ENCODE measurements at places on chromosomes 5 and 9.

DNA sequence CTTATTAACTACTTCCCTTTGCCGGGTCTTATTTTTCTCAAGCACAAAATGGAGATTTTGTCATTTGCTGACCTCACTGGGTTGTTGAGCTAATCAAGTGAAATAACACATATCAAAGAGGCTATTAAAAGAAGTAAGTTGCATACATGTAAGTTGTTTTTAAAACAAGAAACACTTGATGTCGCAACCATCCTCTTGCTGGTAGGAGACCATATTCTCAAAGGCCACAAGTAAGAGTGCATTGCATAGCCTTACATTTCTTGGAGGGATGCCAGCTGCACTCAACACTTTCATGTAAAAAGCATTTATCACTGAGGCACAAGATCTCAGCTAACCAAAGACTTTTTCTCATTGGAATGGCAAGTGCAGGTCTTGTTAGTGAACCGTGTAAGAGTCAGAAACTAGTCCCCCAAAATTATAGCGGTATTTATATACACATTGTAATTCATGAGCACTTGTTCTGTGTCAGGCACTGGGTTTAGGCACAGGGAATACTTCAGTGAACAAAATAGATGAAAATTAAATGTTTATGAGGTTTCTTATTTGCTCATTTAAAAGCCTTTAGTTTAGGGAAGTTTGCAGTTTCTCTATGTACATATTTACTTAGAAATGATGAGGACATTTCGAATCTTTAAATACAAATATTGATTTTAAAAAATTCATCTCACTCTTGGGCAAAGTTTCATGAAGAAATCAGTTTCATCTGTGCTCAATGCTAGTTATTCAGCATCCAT lies 72.0 kb downstream of the ZFAND5 start:
- DNase-seq, result no peak

- peak; percentile 20 for DNase-seq
Measured at GRCh38 chr9:113011911-113012381, at the start of gene ZNF883. Gene ZNF883, minus strand, starts transcription at chr9:113012192.

- no peak for DNase-seq
Measured at GRCh38 chr5:142319560-142320429, 5.0 kb downstream of the SPRY4 start.

DNA sequence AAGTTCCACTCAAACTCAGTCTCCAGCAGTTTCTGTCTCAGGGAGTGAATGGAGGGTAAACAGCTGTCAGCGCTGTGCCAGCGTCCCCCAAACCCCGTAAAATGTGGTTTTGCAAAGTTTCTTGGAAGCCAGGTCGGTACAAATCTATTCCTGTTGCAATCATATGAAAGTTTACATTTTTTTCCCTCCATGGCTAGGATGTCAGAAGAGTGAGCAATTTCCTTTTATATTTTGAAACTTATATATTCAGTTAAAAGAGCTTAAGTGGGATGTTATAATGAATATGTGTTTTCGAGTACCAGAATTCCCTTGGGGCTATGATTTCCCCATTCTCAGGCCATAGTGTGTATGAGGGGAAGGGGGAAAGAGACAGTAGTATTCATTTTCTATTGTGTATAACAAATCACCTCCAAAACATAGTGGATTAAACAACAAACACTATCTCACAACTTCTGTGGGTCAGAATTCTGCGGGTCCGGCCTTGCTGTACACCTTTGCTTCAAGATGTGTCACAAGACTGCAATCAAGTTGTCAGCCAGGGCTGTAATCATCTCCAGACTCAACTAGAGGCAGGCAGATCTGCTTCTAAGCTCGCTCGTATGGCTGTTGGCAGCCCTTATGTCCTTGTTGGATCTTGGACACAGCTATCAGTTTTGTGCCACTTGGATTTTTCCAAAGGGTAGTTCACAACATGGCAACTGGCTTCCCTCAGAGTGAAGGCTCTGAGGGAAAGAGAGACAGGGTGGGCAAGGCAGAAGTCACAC lies 107.4 kb downstream of the SNX18 start:
- DNase-seq, result no peak

DNA sequence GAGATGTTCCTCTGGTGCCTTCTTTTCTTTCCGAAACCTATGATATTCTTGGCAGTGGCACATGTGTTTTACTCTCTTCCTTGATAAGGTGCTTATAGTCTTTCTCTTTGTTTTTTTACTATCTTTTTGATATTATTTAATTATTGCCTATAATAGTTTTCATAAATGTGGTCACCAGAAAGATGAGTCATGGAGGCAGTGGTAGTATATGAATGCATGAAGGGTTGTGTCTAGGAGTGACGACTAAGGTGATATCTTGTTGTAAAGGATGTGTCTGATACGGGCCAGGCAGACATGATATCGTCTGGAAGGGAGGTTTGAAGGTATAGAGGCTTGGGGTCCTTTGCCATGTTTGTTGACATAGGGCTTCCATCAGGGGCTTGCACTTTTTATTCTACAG lies 36.8 kb downstream of the SLC44A1 start:
- no peak for DNase-seq

DNA sequence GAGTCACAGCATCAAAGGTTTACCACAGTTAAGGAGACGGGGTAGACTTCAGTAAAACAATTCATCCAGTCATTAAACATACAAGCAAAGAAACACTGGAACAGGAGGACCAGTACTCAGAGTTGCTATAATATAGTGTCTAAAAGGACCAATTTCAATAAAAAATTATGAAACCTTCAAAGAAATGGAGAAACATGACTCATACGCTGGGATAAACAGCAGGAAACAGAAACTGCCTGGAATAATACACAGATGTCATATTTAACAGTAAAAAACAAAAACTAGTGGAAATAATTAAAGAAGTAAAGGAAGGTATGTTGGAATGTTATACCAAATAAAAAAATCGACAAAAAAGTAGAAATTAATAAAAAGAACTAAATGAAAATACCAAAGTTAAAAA lies 1075.9 kb downstream of the NR2F1-AS1 start:
- DNase-seq, result no peak

Measured in activated CD4-positive, alpha-beta T cell treated with anti-CD3 and anti-CD28 coated beads, Interleukin-2, amount 10 ng/mL, durations not matched to agents 7 days and 5 days (primary cell).